ENCODE measurements at places on chromosomes 1 and 21. TPM values are rescaled to one million over a fixed set of nuclear protein-coding genes. Genes with fewer than 3 reads are reported as not detected.
A peak's percentile ranks its signal among the peaks of the same experiment; 100 is the strongest.

Gene ALX3
- total RNA-seq, result not detected

Gene TPTE
- total RNA-seq, result not detected

Gene AIM2
- 0.54 TPM for total RNA-seq

Gene HHIPL2
- not detected for total RNA-seq

DNA sequence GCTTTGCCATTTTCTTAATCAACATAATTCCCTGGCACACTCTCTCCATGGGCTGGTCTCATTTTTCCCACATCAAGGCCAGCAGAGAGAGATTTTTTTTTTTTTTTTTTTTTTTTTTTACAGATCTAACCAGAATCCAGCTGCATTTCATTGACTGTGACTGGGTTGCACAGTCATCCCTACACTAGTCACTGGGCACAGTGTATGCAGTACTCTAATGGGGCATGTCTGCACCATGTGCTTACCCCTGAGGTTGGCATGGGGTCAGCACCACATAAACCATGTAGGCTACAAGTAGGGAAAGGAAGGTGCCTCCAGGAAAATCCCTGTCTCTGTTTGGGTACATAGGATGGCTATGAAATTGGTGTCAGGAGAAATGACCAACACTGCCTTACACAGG lies 64.1 kb upstream of the LRP8 start:
- ATAC-seq, result no peak

DNA sequence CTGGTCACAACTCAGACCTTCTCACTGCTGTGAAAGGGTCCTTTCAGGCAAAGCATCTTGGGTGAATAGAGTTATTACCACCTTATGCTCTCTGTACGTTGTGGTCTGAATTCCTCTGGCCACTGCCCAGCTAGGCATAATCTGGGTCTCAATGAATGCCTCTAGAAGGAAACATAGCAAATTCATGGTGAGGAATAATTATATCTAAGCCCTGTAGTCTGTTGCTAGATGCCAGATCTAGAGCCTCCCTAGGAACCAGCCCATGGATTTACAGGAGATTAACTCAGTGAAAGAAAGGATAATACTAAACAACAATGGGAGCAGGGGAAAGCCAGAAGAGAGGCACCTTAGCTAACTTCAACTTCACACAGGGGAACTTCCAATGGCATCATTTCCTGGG lies 2.4 kb upstream of the COL11A1 start:
- ATAC-seq, result no peak

- peak; percentile 70 for ATAC-seq
These were observed 239.8 kb downstream of the SDCCAG8 start for GRCh38 chr1:243495442-243496186.

DNA sequence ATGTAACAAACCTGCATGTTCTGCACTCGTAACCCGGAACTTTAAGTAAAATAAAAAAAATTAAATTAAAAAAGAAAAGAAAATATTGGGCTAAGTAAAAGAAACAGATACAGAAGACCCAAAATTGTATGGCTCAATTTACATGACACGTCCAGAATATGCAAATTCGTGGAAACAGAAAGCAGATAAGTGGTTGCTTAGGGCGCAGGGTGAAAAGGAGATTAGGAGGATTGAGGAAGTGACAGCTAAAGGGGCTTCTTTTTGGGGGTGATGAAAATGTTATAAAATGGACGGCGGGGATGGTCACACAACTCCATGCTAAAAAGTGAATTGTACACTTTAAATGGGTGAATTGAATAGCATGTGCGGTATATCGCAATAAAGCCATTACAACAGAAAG lies 27.4 kb upstream of the ZBTB21 start:
- ATAC-seq, result no peak

All from gastroesophageal sphincter (tissue), 4 donors.